Mucosa of descending colon (tissue), 3 donors: ENCODE measurements at places on chromosomes 1 and 21.
A peak's percentile ranks its signal among the peaks of the same experiment; 100 is the strongest.

- no peak for DNase-seq
These were observed 4.4 kb downstream of the PACC1 start for GRCh38 chr1:212410231-212410820.

- DNase-seq = no peak
These were observed 336.9 kb downstream of the KCNT2 start for GRCh38 chr1:196271212-196271947.

DNA sequence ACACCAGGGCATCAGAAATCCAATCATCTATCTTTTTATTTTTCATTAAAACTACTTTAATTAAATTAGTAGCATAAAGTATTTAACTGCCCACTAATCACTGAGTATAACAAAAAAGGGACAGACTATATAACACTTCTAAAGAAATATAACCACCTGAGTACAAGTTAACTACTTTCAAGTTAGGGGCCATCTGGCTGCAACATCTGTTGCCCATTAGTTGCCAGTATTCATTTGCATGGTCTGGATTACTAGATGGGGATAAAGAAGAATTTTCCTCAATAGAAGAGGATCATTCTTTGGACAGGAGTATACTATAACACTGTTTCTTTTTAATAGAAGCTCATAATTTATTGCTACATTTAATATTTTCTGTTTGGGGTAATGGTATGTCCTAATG is 446.4 kb downstream of the AMY1C start:
- no peak for DNase-seq

- no peak for DNase-seq
These were observed 236.9 kb upstream of the DPYD start for GRCh38 chr1:98157524-98158313.

DNA sequence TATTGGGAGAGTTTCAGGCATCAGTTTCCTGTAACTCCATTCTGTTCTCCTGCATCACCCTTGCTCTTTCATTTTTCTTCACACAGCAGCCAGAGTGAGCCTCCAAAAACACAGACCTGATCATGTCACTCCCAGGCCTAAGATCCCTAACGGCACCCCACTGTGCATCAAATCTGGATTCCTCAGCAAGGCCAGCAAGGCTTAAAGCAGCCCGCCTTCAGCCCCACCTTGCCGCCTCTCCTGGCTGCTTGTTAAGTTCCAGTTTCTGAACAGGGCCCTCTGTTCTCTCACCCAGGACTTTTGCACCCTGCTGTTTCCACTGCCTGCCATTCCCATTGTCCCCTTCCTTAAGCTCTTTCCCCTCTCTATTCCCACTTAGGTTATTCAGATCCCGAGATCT is 29.3 kb downstream of the C1orf116 start:
- DNase-seq = no peak

GRCh38 chr1:52037909-52038308 is 4.3 kb upstream of the KTI12 start:
- no peak for DNase-seq

DNA sequence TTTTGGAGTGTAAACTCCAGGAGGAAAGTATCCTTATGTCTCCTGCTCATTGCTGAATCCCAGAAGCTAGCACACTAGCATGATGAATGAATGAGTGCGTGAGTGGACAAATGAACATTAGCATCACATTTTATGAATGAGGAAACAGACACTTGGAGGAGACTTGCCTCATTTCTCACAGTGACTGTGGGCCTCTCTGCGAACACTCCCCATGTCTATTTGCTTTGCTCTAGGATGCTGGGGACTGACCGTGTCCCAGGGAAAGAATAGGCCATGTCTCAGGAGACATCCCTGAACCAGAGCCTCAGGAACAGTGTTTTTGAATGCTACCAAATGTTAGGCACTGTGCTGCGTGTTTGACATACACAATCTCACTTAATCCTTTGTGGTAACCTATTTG is 140.9 kb downstream of the OMA1 start:
- DNase-seq = no peak

DNA sequence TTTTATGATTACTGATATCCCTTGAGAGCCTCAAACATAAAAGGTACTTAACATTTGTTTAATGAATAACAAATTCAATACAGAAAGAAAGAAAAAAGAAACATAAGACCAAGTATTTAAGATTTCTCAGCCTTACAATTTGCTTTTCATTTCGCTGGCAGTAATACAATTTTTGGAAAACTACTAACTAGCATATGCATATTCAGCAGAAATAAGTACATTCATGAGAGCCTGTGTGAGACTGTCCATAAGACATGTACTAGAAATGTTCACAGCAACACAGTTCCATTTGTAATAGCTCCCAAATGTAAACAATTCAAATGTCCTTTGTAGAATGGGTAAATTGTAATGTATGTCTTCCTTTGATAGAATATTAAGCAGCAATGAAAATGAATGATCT is 119.2 kb downstream of the PTPN14 start:
- no peak for DNase-seq

- no peak for DNase-seq
These were observed 35.0 kb downstream of the CTNNBIP1 start for GRCh38 chr1:9874959-9875635.

GRCh38 chr21:18248171-18248570 is 3.5 kb downstream of the CHODL start:
- no peak for DNase-seq

- DNase-seq = no peak
These were observed 866.3 kb upstream of the B3GALT2 start for GRCh38 chr1:194052514-194053338.

DNA sequence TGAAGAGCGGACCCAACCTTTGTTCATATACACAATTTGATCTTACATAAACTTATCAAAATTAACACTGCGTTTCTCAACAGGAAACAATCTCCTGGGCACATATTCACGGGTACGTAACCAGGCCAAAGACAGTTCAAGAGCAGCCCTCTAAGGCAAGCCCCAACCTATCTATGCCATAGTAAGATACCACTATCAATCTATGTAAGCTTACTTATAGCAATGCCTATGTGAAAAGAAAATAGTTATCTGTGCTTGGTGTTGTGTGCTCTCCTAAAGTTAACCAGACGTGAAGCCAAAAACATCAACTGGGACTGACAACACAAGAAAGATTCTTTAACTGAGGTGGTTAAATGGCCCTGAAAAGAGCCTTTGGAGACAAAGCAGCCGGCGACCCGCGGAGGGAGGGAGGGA is 49.4 kb upstream of the BOLA1 start:
- DNase-seq = no peak

DNA sequence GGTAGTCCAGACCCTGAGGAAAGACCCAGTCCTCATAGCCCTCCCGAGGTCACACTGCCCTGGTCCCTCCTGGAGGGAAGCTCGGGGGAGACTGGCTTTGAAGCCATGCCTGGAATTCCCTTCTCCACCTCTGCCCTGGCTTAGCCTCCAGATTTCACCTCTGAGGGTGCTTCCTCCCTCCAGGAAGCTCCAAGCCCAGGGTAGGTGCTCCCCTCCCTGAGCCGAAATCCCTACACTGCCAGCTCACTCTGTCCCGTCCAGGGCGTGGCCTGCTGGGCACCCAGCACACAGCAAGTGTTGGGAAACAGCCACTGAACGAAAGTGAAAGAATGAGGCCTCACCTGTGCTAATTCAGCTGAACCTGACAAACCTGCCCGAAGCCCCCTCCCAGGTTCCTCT is 6.0 kb upstream of the TNFRSF25 start:
- DNase-seq = peak; percentile 92

DNA sequence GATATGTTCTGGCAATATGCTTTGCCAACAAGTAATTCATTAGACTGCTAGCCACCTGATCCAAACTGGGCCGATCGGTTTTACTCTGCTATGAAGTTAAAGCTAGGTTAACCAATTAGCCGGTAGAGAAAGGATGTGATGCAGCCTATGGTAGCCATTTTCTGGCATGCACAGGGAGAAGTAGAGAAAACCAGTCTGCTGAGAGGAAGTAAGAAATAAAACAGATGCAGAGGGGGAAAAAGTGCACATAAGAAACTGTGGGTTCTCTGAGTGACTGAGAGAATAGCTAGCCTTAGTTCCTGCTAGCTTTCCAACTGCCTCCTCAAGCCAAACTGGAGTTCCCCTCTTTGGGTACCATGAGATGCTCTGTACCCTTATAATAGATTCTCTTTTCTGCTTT is 52.8 kb downstream of the ARID4B start:
- no peak for DNase-seq

DNA sequence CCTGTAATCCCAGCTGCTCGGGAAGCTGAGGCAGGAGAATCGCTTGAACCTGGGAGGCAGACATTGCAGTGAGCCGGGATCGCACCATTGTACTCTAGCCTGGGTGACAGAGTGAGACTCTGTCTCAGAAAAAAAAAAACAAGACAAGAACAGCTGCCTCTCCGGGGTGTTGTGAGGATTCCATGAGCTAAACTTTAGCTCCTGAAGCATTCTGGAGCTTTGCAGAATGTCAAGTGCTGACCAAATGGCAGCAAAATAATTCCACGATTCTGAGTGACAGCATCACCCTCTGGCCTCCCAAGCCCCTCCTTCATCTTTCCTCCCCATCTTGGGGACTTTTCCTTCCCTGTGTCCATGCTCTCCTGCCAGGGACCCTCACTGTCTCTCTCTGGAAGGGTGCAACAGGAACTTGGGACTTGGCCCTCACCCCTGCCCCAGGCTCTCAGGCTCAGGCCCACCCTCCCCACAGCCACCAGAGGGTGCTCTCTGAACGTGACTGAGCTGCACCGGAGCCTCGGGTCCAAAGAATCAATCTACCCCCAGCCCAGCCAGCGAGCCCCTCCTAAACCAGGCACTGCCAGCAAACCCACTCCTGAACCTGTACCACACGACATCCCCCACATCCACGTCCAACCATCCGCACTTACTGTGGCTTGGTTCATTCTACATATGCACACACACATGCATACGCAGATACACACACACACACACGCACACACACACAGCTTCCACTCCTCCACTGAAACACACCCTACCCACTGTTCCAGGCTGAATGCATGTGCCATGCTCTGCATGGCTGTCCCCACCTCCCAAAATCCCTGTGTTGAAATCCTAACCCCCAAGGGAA is 45.7 kb downstream of the ACOT7 start:
- peak; percentile 79 for DNase-seq

GRCh38 chr1:77316966-77317365 is 35.1 kb downstream of the AK5 start:
- no peak for DNase-seq

DNA sequence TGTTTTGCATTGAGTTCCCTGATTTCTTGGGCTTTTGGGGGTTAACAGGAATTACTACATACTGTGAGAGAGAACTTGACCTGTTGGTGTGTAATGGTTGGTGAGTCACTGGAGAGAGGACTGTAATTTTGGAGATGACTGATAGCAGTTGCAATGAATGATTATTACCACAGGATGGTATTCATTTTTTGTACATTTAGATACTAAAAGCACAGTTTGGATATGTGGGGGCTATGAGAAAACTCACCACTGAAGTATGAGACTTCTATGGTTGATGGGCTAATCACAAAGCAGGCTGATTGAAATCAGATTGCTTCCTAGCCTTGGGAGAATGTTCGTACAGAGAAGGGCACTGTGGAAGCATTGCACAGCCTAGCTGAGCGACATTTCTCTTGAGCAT is 1571.3 kb upstream of the PRMT6 start:
- no peak for DNase-seq
